Occipital lobe (tissue), 3 donors: ENCODE measurements at places on chromosomes 11 and 22. TPM values are rescaled to one million over a fixed set of nuclear protein-coding genes. Genes with fewer than 3 reads are reported as not detected.

The BATF2 gene
- total RNA-seq = not detected

The FBLN1 gene
- 22.3 TPM for total RNA-seq

The ARL14EP gene
- 68.8 TPM for total RNA-seq

The CNGA4 gene
- total RNA-seq = 0.31 TPM

The TRIM68 gene
- total RNA-seq = 10.8 TPM

The HTR3A gene
- total RNA-seq = 0.31 TPM

The PIWIL4 gene
- 5.8 TPM for total RNA-seq

The C11orf98 gene
- total RNA-seq = 23.7 TPM

- DNase-seq = no peak
These were observed 90.4 kb downstream of the CWC15 start for GRCh38 chr11:94882931-94883330.

- no peak for DNase-seq
These were observed 23.2 kb downstream of the COMMD9 start for GRCh38 chr11:36265793-36266628.

DNA sequence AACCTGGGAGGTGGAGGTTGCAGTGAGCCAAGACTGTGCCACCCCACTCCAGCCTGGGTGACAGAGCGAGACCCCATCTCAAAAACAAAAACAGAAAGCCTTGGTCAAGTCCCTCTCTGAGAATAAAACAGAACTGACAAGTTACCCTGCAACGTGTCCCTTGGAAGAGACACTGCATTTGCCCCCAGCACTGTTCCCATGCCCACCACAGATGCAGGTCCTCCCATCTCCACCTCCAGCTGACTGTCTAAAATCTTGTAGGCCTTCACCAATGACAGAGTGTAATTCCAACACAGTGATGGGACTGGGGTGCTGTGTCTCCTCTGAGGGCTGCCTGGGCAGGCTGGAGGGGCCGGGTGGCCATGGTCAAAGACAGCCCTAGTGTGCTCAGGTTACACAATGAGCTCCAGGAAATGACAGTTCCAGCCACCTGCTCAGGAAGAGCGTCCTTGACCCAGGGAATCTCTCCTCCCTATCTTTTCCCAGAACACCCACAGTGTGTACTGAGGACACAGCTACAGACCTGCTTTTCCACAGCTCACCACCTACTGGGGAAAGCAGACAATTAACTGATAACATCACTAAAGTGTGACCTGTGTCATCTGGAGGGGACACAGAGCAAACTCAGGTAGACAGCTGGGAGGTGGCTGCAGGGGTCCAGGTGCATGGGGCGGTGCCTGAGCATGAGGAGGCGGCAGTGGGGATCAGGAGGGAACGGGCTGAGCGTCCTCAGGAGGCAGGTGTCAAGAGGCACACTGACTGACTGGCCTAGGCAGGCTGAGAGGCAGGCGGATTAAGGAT lies 56.4 kb downstream of the ARFGAP3 start:
- no peak for DNase-seq

- DNase-seq = no peak
These were observed 71.7 kb downstream of the TBC1D22A start for GRCh38 chr22:46834021-46834737.

- peak; percentile 47 for DNase-seq
These were observed 85.2 kb downstream of the CCDC81 start for GRCh38 chr11:86459682-86460460.

DNA sequence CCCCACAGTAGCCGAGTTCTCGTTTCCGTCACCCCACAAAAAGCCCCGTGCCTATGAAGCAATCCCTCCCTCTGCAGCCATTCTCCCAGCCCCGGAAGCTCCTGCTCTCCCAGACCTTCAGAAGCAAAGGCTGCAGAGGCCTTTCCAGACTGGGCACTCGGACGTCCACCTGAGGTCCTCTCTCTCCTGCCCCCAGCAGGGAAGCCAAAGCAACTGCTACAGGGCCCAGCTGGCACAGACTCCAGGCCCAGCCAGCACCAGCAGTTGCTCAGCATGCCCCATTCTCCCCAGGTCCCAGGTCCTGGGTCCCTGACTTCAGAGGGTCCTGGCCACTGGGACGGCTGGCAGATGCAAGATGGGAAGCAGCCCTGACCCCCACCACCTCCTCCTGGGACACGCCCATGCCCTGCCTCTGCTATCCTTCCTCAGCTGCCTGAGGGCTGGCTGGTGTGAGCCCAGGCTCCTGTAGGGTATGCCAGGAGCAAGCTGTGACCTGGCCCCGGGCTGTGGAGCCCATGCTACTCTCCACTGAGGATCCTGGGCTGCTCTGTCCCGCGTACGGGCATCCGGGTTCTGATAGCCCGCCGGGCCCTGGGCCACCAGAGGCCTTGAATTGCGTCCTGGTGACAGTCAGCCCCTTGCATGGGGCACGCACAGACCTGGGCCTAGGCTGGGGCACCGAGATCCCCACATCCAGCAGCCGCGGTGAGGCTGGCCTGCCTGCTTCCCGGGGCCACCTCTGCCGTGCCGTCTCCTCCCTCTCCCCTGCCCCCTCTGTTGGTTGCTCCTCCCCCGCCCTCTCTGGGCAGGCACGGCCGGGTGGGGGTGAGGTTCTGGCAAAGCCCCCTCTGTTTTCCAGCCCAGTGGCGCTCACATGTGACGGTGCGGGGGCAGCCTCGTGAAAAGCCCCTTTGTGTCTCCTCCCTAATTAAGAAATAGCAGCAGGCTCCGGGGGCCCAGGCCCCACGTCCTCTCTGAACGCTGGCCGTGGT lies 1310.3 kb downstream of the BRD1 start:
- DNase-seq = peak; percentile 43

GRCh38 chr11:62150887-62151736 lies 27.3 kb downstream of the INCENP start:
- DNase-seq = no peak

DNA sequence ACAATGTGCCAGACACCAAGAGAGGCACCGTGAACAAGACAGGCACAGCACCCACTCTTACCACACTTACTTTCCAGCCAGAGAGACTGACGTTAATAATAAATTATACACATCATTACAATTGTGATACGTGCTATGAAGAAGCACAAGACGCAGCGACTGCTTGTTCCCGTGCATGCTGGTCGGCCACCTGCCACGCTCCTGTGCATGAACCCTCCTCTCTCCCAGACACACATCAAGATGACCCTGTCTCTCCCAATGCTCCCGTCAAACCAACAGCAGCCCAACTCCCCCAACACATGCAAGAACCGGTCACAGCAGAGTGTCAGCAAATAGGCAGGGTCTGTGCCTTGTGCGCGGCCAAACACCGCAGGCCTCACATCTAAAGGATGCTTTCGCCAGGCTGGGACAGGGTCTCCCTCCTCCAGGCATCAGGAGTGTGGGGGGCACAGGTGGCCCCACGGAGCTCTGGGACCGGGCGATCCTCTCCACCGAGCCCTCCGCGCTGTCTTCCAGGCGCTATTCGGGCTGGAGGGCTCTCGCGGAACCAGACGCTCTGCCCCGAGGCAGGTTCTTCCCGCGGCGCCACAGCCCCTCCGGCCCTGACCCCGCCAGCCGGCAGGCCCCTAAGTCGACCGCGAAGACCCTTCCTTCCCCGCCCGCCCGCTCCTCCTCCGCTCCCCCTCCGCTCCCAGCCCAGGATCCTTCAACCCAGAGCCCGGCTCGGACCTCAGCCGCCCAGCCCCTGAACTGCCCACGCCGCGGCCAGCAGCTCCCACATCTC lies 533 bp downstream of the SERGEF start:
- DNase-seq = peak; percentile 21

DNA sequence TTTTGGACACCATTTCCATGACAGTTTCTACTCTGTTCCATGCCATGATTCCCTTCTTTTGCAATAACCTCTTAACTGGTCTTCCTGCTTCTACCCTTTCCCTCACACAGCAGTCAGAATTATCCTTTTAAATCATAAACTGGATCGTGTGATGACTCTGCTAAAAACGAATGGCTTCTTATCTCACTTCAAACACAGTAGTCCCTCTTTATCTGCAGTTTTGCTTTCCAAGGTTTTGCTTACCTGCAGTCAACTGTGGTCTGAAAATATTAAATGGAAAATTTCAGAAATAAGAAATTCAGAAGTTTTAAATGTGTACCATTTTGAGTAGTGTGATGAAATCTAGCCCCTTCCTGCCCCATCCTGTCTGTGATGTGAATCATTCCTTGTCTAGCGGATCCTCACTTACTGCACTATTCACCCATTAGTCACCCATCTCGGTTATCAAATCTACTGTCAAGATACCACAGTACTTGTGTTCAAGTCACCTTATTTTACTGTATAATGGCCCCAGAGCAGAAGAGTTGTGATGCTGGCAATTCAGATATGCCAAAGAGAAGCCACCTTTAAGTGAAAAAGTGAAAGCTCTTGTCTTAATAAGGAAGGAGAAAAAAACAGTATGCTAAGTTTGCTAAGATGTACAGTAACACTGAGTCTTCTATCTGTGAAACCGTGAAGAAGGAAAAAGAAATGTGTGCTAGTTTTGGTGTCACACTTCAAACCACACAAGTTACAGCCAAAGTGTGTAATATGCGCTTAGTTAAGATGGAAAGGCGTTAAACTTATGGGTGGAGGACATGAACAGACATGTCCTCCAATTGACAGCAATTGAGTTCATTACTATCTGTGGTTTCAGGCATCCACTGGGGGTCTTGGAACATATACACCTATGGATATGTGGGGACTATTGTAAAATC lies 283.0 kb downstream of the DDX10 start:
- DNase-seq = no peak

DNA sequence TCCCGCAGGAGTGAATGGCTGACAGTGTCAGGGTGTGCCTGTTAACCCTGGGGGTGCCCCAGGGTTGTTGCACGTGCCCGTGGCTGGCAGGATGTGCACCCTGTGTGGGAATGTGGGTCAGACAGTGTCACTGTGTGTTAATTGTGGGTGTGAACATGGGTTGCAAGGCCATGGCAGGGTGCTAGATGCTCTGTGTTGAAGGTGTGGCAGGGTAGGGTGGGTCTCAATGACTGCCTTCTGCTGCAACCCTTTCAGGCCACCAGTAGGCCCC lies 8.3 kb downstream of the RIN1 start:
- no peak for DNase-seq

DNA sequence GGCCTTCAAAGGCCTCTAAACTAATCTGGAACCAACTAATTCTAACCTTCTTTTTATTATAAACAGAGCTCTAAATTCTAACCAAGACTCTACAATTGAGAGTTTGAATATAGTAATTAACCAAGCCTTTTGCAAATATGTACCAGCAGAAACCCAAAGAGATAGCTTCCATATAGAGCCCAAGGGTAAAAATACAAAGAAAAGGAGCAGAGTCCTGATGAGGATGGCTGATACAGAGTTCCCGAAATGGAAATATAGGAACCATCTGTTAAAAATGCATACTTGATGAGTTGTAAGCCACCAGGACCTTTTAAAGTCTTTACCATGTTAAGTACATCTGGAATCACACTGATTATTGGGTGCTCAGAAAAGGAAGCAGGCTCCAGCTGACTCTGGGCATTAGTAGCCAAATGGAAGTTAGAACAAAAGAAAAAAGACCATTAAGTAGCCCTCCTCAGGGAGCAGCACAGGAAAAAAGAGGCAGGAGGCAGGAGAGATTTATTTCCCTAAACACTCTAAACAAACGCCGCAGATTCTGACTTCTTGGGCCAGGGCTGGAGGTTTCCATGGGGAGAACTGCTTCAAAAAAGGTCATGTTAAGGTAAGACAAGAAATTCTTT lies 463.1 kb upstream of the FAT3 start:
- no peak for DNase-seq

GRCh38 chr11:29017941-29018340 lies 909.8 kb downstream of the METTL15 start:
- no peak for DNase-seq

DNA sequence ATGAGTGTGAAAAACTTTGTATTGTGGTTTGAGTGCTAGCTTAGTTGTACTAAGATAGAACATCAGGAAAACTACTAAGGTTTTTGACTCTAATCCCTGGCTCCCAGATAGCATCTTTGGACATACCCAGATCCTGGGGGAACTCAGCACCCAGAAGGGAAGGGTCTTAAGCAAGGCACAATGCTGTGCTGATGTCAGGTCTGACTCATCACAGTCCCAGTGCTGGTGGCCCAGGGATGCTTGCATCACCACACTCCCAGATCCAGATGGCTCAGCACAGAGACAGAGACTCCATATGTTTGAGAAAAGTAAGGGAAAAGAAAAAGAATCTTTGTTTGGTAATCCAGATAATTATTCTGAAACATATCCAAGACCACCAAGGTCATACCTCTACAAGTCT lies 18.3 kb upstream of the OR56A3 start:
- DNase-seq = no peak

DNA sequence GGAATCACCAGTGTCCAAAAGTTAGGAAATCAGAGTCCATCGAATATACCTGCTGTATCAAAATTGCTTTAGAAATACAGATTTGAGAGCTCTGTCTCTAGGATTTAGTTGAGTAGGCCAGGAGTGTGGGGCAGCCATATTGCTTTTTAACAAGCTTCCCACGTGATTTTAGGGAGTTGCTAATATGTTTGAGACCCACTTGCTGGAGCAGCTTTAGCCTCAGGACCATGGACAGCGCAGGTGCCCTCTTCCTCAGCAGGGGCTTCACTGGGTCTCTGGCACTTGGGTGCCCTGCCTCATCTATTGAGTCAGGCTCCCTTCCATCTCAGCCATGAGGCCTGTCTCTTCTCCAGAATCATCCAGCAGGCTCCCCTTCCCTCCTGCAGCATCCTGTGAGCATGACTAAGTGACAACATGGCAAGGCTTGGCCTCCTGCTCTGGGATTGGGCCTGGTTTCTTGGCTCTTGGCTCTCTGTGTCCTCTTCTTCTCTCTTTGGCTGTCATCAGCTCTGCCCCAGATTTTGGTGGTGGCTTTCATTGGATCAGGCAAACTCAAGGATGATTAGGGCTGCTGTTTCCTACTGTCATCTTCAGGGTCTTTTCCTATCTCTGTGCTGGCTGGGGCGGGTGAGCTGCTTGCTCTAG lies 70.0 kb downstream of the SGSM1 start:
- DNase-seq = no peak

DNA sequence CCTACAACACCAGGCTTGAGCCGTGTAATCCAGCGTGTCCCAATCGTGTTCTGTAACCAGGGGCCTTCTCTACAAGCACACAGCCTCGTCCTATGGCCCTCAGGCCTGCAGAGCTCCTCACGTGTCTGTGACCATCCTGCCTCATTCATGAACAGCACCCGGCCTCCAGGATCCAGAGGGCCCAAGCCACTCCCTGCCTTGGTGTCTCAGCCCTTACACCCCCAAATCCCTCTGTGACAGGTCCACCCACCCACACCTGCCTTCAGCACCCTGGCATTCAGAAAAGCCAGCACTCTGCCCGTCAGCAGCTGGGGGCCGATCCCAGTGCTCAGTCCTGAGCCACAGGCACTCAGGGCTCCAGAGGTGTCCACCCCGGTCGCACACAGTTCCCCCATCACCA lies 5.8 kb downstream of the TSSK2 start:
- no peak for DNase-seq
